Left cardiac atrium (tissue), 4 donors: ENCODE measurements at places on chromosomes 1 and 21. TPM values are rescaled to one million over a fixed set of nuclear protein-coding genes. Genes with fewer than 3 reads are reported as not detected.

DNA sequence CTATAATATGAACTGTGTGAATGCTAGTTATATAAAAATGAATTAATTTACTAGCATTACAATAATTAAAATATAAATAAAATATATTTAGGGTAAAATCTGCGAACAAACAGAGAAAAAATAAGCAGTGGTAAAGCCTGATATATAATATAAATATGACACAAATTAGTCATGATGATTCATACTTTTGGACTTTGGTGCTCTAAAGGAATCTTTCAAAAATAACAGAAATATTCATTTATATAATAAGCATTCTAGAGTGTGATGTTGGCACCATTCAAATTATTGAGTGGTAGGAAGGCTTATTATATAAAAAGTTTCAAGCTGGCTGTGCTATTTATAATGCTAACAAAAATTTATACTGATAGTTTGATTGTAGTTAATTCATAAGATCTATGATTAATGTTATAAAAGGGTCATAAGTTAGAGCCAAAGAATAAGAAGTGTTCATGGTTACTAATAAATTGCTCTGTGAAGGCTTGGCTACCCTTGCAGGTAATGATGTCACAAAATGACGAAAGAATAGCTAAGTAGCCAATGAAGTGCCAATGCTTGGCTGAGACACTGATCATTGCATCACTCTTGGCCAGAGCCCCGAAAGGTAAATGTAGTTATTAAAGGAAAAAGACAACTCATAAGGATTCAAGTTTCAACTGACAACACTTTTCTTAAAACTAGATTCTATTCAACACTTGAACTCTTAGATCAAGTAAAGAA lies 108.7 kb downstream of the USH2A start:
- no peak for DNase-seq

- DNase-seq: no peak
These were observed 129.0 kb downstream of the SYF2 start for GRCh38 chr1:25103164-25103795.

- no peak for DNase-seq
These were observed 47.4 kb upstream of the TSHB start for GRCh38 chr1:114982251-114982650.

DNA sequence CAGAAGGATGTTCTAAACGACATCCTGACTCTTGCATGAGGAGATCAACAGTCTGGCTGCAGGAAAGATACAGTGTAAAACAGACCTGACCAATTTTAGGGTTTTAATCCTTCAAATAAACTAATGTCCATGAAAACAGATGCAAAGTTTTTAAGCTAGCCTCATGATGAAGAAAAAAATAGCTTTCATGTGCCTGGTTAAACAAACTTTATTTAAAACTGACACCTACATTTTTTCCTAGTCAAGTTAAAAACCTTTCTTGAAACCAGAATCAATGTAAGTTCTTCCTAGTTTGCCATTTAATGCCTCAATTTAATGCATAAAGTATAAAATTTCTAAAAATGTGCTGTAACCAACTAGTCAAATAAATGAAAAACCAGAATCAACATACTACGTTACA lies 2.9 kb downstream of the WDR26 start:
- no peak for DNase-seq

DNA sequence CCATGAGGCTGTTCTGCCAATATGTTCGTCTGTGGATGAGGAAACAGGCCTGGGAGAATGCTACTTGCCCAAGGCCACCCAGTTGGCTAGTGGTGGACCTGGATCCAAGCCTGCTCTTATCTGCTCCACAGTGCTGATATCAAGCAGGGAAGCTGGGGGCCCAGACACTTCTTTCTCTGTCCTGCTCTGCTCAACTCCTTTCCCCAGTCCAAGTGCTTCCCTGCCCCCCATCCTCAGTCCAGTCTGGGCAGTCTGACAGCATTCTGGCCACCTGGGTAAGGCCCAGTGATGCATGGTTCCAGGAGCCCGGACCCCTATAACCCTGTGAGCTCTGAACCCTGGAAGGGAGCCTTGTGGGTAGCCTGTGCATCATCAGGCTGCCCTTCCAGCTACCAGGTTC lies 4.2 kb upstream of the PAQR7 start:
- no peak for DNase-seq

GRCh38 chr21:31888936-31889371 lies 16.1 kb downstream of the HUNK start:
- no peak for DNase-seq

GRCh38 chr1:157574836-157575235 lies 22.5 kb upstream of the FCRL5 start:
- no peak for DNase-seq

GRCh38 chr1:10599194-10599861 lies 124.6 kb downstream of the PEX14 start:
- no peak for DNase-seq

- no peak for DNase-seq
These were observed 61.3 kb downstream of the NFASC start for GRCh38 chr1:204931768-204932572.

DNA sequence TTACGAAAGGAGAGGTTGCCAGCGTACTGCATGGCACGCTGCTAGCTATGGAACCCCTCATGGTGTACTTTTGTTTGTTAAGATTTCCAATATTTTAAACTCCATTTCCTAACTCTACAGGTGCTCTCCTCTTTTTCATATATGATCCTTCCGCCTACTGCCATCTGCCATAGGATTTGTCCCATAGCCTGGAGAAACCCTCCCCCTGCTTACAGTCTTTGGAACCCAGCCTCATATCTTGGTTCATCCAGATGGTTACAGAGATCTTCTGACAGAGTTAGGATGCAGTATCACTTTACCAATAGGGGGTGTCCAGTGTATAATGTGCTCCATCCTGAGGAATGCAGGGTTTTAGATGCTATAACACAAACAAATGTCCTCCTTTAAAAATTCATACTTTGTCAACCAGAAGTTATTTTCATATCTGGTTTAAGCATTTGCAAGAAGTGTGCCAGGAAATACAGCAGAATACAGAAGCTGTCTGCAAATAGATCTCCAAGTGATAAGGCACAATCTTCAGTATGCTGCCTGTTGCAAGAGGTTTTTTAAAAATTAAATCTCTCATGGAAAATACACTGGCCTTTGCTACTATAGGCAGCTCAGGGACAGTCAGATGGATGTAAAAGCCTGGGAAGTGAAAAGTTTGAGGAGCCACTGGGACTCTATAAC lies 377.8 kb downstream of the KCNH1 start:
- no peak for DNase-seq

DNA sequence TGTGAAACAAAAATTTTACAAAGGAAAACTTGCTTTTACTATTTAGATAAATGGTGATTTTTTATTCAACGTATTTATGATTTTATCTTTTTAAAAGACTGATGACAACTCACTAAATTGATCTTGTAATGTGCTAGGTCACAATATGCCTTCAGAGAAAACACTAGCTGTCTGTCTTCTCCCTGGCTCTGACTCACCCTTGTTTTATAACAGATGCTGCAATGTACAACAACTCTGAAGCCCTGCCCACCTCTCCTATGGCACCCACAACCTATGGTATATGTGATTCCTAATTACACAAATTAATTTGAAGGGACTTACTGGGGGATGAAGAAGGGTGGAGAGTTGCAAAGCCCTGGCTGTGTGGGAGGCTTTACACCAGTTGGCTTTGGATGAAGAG lies 24.7 kb upstream of the HSD17B7 start:
- no peak for DNase-seq

GRCh38 chr21:38683222-38683621 lies 122.5 kb upstream of the ETS2 start:
- no peak for DNase-seq

GRCh38 chr1:215529571-215529970 lies 37.5 kb upstream of the KCTD3 start:
- DNase-seq: no peak

GRCh38 chr21:39499156-39499555 lies 47.4 kb downstream of the SH3BGR start:
- DNase-seq: no peak

DNA sequence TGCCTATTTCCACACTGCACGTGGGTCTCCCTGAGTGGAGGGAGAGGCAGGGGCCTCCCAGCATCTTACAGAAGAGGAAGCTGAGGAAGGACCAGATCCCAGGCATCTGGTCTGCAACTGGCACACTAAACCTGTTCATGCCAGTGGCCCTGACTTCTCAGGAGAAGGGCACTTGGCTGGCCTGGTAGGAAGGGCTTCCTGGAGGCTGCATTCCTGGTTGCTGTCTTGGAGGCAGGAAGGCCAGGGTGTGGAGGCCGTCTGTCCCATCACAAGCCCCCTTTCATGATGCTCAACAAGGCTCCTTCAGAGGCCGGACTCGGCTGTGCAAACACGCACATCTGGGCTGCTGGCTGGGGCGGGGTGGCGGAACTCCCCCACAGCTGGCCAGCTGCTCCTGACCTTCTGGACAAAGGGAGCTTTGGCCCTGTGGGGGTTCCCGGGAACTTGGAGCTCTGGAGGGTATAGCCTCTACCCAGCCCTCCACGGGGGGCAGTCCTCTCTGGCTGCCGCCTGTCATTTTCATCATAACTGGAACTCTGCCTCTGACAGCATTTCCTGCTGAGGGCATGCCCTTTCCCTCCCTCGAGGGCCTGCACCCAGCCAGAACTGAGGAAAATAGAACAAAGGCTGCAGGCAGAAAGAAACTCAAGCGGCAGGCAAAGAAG lies 39.2 kb upstream of the POU3F1 start:
- no peak for DNase-seq

- DNase-seq: no peak
These were observed 31.2 kb downstream of the MTARC1 start for GRCh38 chr1:220817907-220818306.

DNA sequence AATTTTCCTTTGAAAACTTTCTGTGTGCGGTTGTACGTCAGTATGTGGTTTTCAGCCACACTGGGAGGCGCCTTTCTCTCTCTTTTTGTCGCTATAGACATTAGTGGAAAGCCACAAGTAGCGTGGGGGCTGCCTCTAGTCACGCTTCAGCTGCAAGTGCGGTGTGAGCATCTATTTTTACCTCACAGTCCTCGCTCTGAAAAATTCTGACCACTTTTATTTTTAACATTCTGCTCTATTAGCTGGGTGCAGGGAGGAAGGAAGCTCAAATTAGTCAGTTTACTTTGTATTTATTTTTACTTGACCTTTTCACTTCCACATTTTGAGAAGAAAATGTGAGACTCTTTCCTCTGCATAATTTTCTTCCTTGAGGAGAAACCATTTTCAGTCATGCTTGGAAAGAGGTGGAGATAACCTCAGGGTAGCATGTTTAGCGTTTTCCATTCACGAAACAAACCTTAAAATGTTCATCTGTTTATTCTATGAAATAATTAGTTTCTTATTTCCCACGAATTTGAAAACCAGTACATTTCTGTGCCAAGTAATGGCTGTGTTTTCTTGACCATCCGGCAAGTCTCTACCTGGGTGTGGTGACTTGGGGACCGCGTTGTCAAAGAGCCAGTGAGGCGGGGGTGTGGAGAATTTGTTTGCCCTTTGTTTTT lies 35.6 kb downstream of the ADARB1 start:
- DNase-seq: no peak

DNA sequence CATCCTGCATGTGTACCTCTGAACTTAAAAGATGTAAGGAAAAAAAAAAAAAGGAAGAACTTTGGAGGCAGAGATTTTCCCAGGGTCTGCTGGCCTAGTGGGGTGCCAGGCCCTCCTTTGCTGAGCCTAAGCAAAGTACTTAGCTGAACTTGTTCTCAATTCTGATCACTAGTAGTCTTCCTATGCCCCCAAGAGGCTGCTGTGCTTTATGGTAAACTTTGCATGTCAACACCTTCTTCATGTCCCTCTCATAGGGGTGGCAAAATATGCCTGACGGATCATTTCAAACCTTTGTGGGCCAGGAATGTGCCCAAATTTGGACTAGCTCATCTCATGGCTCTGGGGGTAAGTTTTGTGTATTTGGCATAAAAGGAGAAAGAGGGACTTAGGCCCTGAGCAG lies 1.4 kb upstream of the USP21 start:
- no peak for DNase-seq

- no peak for DNase-seq
These were observed 96.0 kb downstream of the PGBD5 start for GRCh38 chr1:230330157-230330556.

- no peak for DNase-seq
These were observed 193.7 kb upstream of the ESRRG start for GRCh38 chr1:216916890-216917438.

DNA sequence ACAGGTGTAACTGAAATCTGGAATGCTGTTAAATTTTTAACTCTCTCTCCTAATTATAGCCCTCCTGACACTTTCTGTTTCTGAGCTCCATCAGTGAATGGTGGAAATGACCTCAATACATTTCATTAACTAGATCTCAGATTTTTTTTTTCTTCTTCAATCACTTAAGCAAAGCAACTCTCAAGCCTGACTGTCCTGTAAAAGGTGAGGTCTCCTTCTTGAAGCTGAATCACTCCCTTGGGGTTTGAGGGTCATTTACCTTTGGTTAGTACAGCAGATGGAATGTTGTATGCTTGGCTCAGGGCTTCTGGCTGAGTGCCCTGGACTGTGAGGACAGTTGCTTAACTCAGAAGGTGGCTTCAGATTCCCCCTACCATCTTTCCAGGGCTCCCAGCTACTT lies 518.7 kb downstream of the PTPRC start:
- DNase-seq: no peak

- no peak for DNase-seq
These were observed 5.1 kb upstream of the CCN1 start for GRCh38 chr1:85575363-85575995.

GRCh38 chr1:91397605-91398004 lies 7.0 kb downstream of the HFM1 start:
- DNase-seq: no peak

DNA sequence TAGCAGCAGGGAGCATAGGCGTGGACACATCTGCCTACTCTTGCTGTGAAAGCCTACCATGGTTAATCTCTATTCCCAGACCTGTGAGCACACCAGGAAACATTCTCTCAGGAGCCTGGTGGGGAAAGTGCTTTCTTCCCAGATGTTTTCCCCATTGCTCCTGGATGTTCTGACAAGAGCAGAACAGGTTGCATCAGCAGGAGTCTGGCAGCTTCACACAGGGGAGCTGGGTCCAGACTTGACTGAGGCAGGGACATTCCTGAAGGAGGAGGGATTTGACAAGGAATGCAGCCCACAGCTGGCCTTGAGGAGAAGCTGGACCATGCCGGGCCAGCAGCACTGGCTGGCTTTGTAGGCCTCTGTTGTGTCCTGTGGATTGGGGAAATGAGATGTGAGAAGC lies 21.0 kb upstream of the ARTN start:
- DNase-seq: no peak

GRCh38 chr21:29730281-29730680 lies 209.5 kb downstream of the GRIK1 start:
- DNase-seq: no peak

GRCh38 chr1:202171292-202172014 lies 11.1 kb upstream of the PTPN7 start:
- no peak for DNase-seq

- no peak for DNase-seq
These were observed 15.5 kb downstream of the KCNK1 start for GRCh38 chr1:233629305-233629935.

AK5 gene
- total RNA-seq: 2.9 TPM

ASPM gene
- 0.13 TPM for total RNA-seq

CELA2A gene
- not detected for total RNA-seq

PFKFB2 gene
- total RNA-seq: 28.2 TPM

MR1 gene
- 12.0 TPM for total RNA-seq

NBPF4 gene
- total RNA-seq: not detected

BMP8A gene
- 2.9 TPM for total RNA-seq

BTBD8 gene
- 2.0 TPM for total RNA-seq

LRRC41 gene
- 34.5 TPM for total RNA-seq

S100A2 gene
- 0.84 TPM for total RNA-seq

KLHL20 gene
- 19.8 TPM for total RNA-seq

FAM72B gene
- 0.94 TPM for total RNA-seq

CNR2 gene
- not detected for total RNA-seq
